AG09309 (cell line): ENCODE measurements at places on chromosomes 5 and 9.

GRCh38 chr5:159764283-159765134 is 151.8 kb upstream of the ADRA1B start:
- DNase-seq: peak; percentile 75

DNA sequence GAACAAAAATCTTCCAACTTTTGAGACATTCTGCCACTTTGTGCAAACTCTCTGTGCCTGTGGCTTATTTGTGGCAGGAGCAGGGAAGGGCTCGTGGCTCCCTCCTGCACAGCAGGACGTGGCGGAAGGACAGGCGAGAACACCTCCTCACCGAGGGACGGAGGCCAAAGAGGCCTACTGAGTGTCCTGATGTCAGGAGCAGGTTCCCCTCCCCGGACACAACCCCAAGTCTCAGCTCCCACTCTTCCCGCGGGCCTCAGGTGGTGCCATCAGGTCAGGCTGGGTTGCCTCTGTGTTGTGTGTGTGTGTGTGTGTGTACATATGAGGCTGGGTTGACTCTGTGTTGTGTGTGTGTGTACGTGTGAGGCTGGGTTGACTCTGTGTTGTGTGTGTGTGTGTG is 136.8 kb upstream of the LPCAT1 start:
- no peak for DNase-seq

- no peak for DNase-seq
Measured at GRCh38 chr5:76422227-76422626, 19.1 kb downstream of the IQGAP2 start.

DNA sequence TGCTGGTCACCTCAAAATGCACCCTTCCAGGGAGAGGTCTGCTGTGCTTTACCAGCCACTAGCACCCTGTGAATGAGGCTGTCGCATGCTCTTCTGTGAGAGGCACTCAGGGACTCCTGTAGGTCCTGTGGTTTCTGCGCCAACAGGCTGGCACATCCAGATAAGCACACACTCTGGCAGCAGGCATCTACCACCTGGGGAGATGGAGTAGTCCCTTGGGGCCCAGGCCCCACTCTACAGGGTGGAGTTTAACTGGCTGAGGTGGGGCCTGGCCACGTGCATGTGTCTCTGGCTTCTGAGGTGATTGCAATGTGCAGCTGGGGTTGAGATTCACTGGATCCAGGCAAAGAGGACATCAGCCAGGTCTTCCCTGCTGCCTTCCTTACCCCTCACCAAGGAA is 32.3 kb downstream of the TMEM174 start:
- no peak for DNase-seq

- DNase-seq: no peak
Measured at GRCh38 chr5:110735556-110735955, 3.3 kb upstream of the SLC25A46 start.

DNA sequence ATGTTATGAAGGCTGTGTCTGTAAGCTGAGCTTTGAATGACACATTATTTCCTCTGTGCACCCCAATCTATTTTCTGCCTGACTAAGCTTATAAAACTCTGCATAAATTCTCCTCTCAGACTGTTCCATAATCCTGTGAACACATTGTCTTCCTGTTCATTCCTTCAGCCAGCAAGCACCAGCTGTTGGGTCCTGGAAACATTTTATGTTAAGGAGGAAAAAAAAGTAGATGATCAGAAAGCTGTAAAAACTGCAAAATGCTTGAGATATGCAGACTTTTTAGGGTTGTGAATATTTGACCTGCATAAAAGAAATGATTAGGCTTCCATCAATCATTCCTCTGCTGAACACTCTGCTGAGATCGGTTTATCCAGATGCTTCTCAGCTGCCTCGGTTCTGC is 1246.0 kb upstream of the DMAC1 start:
- DNase-seq: no peak

- DNase-seq: no peak
Measured at GRCh38 chr9:114278356-114278755, 44.5 kb upstream of the ORM1 start.

GRCh38 chr5:143525176-143525575 is 121.7 kb upstream of the NR3C1 start:
- DNase-seq: no peak

DNA sequence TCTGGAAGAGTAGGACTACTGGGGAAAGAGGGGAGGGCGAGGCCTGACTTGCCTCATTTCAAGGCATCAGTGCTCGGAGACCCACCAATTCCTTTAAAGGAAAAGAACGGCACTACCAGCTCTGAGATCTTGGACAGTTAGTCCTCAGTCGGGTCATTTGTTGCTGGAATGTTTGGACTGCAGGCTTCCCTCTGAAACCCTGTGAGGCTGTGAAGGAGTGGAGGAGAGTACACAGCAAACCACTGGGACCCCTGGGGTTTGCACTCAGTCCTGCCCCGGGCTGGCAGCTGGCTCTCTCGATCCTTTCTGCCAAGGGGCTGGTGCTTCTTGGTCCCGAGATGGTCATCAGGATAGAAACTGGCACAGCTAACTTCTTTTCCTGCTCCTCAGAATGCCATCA is 194.5 kb downstream of the TRIO start:
- no peak for DNase-seq

DNA sequence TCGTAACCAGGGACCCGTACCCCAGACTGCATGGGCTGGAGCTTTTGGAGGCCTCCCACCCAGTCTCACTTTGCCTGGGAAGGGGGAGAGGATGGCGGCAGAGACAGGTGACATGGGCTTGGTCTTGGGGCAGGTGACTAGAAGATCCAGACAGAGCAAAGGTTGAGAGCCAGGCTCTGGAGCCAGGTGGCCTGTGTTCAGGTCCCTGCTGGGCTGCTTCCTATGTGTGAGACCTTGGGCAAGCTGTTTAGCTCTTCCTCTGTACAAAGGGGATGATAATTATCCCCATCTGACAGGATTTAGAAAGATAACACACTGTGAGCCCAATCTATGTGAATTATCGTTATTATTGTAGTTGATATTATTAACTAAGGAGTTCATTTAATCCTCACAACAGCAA is 16.1 kb upstream of the NDST1 start:
- DNase-seq: no peak

DNA sequence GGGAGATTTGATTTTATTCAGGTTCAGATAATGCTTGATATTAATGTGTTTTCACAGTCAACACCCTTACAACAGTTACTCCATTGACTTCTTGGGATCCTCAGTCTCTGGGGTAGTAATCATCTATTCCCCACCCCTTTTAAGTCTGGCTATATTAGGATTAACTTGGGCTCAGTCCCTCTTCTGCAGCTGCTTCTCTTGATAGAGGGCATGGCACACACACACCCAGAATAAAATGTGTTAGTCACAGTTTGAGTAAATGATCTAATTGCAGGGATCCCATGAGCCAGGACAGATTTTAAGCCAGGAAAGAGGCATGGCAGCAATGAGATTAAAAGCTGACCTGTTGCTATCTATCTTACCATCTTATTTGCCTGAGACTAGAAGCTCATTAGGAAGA is 53.7 kb upstream of the VLDLR start:
- DNase-seq: no peak

GRCh38 chr5:9337928-9338595 is 207.8 kb downstream of the SEMA5A start:
- peak; percentile 81 for DNase-seq

DNA sequence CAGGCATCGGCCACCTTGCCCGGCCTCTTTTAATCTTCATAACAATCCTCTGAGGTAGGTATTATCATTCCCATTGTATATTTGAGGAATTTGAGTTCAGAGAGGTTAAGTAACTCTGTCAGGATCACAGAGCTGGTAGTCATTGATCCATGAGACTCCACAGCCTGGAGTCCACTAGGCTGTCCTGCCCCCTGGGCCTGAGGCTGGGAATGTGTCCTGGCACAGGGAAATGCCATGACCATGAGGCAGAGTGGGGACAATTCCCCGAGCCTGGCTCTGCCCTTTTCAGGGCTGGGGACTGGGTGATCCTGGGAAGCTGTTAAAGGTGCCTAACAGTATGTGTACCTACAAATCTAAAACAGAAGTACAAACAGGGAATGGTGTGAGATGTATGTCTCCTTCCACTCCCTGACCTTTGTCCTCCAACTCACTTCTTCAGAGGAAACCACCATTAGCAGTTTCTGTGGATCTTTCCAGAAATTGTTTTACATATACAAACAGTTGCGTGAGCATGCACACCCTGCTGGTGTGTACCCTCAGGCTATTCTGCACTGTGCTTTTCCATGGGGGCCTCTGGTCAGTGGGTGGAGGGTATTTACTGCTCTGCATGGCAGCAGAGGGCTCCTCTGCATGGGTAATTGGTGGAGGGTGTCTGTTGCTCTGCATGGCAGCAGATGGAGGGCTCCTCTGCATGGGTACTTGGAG is 53.8 kb downstream of the NDST1 start:
- DNase-seq: no peak

GRCh38 chr5:148973455-148973854 is 89.4 kb downstream of the SH3TC2 start:
- no peak for DNase-seq
